Stimulated activated CD4-positive, alpha-beta T cell treated with anti-CD3 and anti-CD28 coated beads, Interleukin-1b, Interleukin-23, amount 100 ng/mL, for 4 hours (primary cell): ENCODE measurements at places on chromosomes 7 and 10.

DNA sequence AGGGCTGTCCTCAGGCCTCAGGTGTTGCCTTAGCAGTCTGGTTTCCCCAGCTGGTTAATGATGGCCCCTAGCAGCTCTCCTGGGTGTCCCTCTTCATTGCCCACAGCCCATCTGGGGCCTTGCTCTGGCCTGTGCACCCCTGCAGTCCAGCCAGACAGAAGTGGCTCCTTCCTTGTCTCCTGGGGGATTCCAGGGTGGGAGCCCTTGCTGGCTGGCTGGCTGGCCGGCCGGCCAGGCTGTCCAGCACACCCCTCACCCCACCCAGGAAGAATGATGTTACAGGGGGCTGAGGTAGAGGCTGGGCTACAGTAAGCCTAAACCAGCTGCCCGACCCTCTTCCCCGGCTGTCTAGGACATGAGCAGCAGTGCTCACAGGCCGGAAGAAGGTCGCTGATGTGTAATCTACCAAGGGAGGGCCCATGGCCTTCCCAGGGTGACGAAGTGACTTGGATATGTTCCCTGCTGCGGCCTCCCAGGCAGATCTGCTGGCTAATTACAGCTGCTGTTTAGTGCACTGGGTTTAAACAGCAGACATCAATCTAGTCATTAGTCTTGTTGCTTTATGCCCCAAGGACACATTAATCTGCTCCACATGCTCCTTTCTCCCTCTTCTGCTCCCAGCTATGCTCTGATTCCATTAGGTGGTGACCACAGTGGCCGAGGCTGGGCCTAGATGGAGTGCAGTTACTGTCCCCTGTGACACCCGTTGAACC lies 53.8 kb upstream of the LRRC4 start:
- DNase-seq, result no peak

GRCh38 chr7:91865511-91865910 lies 15.0 kb downstream of the MTERF1 start:
- DNase-seq, result no peak

GRCh38 chr10:132422903-132423825 lies 26.2 kb downstream of the PWWP2B start:
- DNase-seq, result no peak

DNA sequence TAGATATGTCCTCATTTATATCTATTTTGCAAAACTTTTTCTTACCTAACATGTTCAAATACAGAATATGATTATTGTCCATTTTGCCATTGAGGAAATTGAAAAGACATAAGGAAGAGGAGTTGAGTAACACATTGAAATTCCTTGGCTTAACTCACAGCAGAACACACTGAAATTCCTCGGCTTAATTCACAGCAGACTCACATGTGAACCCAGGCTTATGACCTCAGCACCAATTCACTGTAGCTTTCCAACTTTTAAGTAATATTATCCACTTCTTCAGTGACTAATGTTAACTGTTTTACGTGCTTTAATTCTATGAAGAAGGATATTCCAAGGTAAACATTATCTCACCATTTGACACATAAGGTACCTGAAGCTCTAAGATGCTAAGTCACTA lies 597.5 kb upstream of the PFKP start:
- no peak for DNase-seq

GRCh38 chr7:52095861-52096260 lies 779.3 kb upstream of the COBL start:
- no peak for DNase-seq

DNA sequence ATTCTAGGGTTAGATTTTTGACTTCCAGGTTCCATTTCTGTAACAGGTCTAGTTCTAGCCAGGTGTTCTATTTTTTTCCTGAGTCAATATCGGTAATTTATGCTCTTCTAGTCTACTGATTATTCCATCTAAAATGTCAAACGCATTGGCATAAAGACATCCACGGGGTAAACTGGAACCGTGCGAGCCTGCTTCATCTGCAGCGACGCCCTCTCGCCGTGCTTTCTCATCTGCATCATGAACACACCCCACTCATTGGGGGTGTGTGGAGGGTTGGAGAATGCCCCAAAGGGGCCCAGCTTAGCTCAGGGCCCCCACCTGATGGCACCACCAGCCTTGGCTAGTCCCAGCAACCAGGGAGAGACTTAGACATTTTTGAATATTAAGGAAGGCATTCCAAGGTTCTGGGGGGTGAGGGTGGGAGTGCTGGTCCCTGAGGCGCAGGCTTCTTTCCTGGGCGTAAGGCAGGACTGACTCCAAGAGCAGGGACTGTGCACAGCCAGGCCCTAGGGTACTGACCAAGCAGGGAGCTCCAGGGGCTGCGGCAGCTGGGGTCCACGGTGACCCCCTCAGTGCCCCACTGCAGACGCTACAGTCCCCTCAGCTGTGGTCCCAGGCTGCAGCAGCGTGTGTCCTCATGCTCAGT lies 12.9 kb upstream of the CRYGN start:
- no peak for DNase-seq

GRCh38 chr7:76338298-76339084 lies 20.3 kb downstream of the YWHAG start:
- no peak for DNase-seq

GRCh38 chr7:106071999-106072714 lies 40.0 kb downstream of the SYPL1 start:
- no peak for DNase-seq

DNA sequence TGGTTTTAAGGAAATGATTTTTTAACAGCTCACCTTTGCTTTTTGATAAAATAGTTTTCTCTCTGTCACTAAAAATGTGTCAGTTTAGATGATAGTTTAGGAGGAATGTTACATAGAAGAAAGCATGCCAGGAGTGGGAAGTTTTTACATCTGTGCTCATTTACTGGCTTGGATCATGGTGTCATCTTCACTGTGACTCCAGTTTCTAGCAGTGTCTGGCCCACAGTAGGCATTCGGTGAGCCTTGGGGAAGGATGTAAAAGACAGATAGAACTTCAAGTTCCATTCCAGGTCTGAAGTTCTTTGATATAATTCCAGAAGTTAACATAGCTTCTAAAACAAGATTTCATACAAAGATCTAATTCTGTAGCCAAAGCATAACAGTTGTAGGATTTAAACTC lies 259.2 kb downstream of the BICC1 start:
- DNase-seq, result no peak

DNA sequence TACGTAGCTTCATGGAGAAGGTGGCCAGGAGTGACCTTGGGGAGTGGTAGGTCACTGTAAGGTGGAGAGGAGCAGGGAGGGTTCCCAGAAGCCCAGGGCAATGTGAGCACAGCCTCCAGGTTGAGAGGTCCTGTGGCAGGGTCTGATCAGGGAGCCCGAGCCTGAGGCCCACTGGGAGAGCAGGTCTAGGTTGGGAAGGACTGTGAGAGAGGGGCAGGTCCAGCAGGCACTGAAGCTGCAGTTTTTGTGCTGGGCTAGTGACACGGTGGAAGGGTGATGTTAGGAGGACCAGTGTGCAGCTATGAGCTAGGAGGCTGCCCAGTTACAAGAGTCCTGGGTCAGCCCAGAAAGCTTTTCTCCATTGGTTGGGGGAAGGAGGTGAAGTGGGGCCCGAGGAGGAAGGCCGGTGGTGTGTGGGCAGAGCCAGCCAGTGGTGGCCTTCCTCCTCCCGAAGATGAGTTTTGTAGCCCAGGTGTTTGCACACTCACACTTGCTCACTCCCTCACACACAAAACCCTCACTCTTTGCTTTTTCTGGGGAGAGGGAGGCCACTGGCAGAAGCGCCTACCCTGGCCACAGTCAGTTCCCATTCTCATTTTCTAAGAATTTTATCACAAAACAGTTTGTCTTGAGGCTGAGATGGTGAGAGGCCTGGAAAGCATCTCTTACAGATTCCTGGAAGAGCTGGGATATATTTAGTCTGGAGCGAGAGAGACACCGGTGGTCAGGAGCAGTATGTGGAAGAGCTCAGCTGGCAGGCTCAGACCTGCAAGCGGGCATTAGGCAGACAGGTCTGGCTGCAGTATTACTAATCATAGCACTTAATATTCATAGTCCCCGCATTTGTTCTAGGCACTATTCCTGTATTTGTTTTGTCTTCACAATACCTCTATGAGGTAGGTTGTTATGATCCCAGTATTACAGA lies 57.1 kb downstream of the ZNF467 start:
- no peak for DNase-seq

DNA sequence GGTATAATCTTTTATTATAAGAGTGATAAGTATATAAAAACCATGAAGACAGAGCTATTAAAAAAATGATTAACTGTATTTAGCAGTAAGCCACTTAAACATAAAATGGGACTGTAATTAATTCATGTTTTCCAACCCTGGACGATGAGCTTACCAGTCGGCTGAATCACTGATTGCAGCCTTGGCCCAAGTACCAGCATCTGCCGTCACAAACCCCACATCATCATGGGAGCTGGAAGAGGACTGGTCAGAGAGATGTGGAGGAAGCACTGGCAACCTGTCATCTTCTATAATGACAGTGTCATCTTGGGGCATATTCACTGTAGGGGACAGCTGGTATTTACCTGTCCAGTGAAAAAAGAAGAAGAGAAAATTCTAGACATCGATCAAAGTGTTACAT lies 473.6 kb downstream of the PARD3 start:
- DNase-seq, result no peak

DNA sequence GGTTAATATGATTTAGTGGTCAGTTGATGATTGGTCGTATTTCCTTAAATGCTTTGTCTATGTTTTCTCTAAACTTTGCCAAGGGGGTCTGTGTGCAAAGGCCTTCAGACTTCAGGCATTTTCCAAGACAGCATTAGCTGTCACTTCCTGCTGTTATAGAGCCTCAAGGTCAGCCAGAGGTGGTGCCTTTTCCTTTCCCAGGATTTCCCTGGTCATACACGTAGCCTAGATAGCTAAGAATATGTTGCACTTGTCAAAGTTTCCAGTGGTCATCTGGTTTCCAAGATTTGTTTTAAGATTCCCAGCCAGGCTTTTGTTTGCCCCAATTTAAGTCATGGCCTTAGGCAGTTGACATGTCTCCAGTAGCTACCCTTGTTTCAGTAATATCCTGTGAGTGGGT lies 133.2 kb upstream of the IGFBP3 start:
- DNase-seq, result no peak

- no peak for DNase-seq
Measured at GRCh38 chr10:102245932-102246251, 560 bp downstream of the GBF1 start.

DNA sequence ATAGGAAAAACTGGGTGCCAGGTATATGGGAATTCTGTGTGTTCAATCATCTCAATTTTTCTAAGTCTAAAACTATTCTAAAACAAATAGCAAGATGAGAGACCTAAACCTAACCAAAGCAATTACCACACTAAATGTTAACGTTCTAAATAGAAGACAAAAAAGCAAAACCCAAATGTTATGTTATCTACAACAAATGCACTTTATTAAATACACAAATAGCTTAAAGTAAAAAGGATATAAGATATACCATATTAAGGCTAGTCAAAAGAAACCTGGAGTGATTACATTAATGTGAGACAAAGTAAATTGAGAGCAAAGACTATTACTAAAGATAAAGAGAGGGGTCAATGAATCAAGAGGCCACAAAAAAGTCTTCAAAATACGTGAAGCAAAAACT lies 81.4 kb downstream of the LARP4B start:
- no peak for DNase-seq

- no peak for DNase-seq
Measured at GRCh38 chr10:96450529-96451207, 63.1 kb downstream of the TLL2 start.

GRCh38 chr10:12041766-12042408 lies 722 bp downstream of the UPF2 start:
- DNase-seq, result no peak

DNA sequence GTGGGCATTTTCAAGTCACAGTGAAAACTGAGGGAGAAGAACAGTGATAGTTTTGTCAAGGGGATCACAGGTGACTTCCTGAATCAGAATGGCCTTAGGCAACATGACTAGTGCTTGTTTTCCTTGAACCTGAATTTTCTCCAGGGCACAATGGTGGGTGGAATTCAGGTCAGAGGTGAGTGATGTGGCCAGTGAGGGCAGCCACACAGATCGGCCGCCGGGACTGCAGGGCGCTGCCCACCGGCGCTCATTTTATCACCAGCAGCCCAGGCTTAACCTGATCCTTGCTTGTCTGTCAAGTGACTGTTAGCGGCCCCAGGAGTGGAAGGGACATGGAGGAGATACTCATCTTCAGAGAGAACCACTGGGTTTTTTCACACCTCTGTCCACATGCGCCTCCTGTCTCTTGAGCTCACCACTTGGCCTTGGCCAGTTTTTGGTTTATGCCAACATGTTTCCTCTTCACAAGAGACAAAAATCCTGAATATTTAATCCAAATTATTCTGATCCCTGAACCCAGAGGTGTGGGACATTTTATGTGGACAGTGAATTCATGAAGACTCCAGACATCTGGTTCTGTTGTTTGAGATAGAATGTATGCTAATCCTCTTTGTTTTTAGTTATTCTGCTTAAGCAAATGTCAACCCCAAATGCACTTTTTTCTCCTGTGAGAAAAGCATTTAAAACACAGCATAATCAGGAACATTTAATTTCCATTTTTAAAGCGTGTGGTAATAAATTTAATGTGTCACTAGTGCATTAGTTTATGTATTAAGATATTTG lies 108.7 kb downstream of the DOCK1 start:
- no peak for DNase-seq

- no peak for DNase-seq
Measured at GRCh38 chr10:15853800-15854199, 6.5 kb downstream of the MINDY3 start.

DNA sequence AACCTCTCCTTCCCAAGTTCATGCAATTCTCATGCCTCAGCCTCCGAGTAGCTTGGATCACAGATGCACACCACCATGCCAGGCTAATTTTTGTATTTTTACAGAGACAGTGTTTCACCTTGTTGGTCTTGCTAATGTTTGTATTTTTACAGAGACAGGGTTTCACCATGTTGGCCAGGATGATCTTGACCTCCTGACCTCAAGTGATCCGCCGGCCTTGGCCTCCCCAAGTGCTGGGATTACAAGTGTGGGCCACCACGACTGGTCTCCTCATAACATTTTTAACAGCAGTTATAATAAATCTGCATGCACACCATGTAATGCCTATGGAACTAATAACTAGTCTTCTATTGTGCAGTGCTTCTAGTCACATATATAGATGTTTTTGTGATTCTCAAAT lies 123.8 kb upstream of the VKORC1L1 start:
- DNase-seq, result no peak

GRCh38 chr7:108236681-108237415 lies 106.7 kb upstream of the LAMB4 start:
- DNase-seq, result no peak

- DNase-seq, result no peak
Measured at GRCh38 chr10:49307921-49308320, 9.0 kb downstream of the C10orf71 start.

GRCh38 chr10:121260377-121260776 lies 337.9 kb downstream of the FGFR2 start:
- no peak for DNase-seq
